Pancreas (tissue), 10 donors: ENCODE measurements at places on chromosomes 3 and 15. TPM values are rescaled to one million over a fixed set of nuclear protein-coding genes. Genes with fewer than 3 reads are reported as not detected.

The GPR149 gene
- 0.12 TPM for total RNA-seq

The UACA gene
- 22.9 TPM for total RNA-seq

The GOLGA8R gene
- total RNA-seq = 2.2 TPM

The ZBED2 gene
- not detected for total RNA-seq

The TBL1XR1 gene
- 42.2 TPM for total RNA-seq

The RGMA gene
- 11.2 TPM for total RNA-seq

The PRRT3 gene
- 1.3 TPM for total RNA-seq

DNA sequence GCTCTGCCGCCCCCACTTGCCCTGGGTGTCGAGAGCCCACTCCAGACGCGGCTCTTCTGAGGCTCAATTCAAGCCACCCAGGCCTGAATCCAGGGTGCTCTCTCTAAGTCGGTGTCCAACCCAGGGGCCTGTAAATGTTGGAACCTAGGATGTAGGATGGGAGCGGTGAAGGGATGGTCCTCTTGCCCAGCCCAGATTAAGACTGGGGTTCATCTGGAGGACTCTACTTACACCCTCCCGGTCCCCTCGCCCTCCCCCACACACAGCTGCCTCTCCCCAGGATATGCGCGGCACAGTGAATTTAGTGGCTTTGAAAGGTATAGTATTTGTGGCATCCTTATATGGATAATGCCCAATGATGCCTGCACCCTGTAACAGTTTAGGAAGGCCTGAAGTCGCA is 822 bp upstream of the FBN1 start:
- DNase-seq = no peak

DNA sequence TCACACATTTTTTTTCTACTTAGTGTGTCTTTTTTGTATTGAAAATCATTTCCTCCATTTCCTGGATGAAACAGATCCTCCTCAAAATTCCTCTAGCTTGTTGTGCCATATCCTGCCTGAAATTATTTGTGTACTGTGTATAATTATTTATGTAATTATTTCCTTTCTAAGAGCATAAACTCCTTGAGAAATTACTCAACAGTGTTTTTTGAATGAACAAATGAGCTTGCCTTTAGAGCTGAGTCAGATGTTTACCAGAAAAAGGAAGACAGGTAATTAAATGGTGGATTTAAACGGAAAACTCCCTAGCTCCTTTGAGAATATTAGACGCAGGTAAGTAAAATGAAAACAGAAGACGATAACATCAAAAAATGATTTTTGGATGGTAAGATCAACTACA is 13.2 kb upstream of the SECISBP2L start:
- no peak for DNase-seq

- no peak for DNase-seq
Measured at GRCh38 chr3:125120379-125121122, 64.8 kb upstream of the HEG1 start.

- no peak for DNase-seq
Measured at GRCh38 chr3:191076903-191077552, 122.0 kb upstream of the OSTN start.

DNA sequence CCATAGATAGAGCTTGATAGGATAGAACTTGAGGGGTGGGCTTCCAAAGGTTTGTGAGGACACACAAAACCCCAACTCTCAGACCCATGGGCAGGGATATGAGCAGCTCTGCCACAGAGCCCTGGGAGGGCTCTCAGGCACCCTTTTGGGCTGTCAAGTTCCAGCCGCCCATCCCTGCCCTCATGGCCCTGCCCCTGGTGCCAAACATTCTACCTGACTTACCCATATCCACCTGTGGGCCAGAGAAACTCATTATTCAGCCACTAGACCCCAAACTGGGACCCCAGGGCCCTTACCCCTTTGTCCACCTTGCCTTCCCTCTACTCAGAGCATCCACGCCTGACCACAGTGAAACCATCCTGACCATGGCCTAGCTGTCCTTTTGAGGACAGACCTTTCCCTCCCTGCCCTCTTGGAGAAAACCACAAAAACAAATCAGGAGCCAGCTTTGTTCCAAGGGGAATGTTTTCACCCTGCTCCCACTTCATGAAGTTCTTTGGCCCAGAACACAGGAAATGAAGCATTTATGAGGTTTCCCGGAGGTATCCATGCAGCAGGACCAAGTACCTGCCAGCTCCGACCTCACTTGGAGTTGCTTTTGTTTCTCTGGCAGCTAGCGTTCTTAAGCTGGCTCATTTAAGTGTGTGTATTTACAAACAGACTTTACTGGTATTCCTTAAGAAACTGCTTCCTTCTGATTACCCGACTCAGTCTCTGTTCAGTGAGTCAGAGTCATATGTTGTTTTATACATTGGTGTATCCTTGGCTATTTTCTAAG is 34.2 kb upstream of the GALNT15 start:
- DNase-seq = no peak

DNA sequence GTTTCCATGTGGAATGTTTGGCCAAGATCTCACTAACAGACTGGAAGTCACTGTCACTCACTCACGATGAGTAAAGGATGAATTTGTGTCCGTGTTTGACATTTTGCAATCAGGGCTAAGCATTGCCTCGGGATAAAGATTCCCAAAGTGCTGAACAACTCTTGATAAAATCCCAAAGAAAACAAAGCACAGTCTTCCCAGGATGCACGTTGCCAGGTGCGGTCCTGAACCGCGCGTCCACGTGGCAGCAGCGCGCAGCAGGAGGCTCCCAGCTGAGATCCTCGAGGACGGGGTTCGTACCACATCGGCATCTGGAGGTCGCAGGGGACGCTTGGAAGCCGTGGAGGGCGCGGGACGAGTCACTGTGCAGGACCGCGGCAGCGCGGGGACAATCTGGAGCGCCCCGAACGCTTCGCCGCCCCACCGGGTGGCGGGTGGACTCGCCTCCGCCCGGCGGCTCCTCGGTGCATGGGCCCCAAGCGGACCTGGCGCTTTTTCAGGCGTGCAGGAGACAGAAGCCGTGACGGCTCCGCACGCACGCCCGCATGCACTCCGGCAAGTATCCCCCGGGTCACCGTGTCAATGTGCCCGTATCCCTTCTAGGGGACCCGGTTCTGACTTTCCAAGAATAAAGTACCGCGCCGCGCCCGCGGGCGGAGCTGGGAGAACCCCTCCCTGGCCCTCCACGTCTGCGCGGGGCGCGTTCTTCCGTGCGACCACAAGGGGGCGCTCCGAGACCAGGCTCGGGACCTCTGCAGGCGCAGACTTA is 17.7 kb downstream of the CPN2 start:
- DNase-seq = peak; percentile 99
